Hematopoietic multipotent progenitor cell treated with erythropoietin and hydrocortisone succinate and interleukin-3 and kit ligand, for 15 days (in vitro differentiated cells): ENCODE measurements at places on chromosomes 3 and 15.

DNA sequence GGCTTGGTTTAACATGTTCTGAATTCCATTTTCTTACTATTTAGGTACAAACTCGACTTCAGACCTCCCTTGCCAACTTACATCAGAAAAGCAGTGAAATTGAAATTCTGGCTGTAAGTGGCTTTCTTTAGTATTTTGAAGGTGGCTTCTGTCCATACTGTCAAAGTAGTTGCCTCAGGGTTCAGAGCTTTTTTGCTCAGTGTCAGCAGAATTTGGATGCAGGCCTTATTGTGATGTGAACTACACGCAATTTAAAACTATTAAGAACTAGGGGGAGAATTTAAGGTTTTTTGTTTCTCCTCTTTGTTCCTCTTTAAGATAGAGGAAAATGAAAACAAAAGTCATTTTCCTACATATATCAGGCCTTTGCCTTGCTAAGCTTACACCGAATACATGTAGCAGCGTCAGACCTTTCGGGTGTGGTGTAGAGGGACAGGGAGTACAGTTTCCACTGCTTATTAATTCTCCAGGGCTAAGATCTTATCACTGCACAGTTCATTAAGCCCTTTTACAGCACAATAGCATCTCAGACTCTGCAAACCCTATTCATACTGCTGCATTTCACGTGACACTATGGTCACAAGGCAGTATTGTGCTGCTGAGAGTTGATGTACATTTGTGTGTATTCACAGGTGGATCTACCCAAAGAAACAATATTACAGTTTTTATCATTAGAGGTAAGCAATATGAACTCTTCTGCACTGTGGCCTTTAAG is 6.7 kb downstream of the SRP14 start:
- DNase-seq, result no peak

DNA sequence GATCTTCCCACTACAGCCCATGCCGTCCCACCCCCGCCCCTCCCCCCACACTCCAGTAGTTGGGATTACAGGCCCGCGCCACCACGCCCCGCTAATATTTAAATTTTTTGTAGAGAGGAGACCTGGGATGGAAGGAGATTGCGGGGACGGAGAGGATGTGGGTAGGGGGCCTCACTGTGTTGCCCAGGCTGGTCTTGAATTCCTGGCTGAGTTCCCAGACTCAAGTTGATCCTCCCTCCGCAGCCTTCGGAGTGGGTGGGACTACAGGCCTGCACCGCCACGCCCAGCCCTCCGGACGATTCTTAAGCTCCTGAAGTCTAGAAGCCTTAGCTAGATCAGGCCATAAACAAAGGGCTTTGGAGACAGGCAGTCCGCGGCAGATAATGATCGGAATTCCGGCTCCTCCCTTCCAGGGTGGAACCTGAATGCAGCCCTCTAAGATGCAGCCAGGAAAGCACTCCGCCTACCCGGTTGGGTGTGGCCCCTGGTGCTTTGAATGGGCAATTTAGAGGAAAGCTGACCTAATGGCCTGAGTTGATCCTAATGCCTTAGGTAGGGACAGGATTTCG is at the start of gene DPPA2:
DPPA2 (minus strand) TSS at position 356 of the 569 bp plus-strand sequence. CDS start 1,975 bp downstream, outside the sequence.
- DNase-seq, result no peak

- no peak for DNase-seq
Measured at GRCh38 chr3:127978636-127979035, 63.6 kb downstream of the KBTBD12 start.

DNA sequence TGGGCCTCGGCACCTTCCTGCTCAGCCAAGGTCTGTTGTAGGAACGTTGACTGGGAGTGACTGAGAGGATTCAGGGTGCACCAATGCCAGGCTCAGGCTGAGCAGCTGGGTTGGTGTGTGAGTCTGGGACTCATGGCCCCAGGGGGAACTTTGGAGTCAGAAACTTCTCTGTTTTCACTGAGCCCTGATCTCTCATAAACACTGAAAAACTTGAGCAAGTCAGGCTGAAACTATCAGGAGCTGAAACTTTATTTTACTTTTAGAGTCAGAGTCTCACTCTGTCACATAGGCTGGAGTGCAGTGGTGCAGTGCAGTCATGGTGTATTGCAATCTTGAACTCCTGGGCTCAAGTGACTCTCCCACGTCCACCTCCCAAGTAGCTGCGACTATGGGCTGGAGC is 3.0 kb downstream of the TRAK1 start:
- no peak for DNase-seq

DNA sequence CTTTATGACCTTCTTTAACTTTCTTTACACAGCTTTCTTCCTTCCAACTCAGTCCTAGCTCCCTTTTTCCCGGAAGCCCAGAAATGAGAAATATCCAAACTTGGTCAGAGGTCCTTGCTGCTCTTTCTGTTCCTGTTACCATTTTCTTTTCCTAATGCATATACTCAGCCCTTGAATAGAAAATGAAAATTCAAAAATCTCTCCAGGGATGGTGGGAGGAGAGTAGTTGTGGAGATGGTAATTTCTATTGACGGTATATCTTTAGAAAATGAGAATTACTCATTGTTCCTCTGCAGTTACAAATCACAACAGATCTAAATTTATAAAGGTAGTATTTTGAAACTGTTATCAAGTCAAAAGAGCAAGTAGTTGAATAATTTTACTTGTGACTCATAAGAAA is 255.1 kb downstream of the NEK10 start:
- no peak for DNase-seq
